Epithelial cell of esophagus (primary cell): ENCODE measurements at places on chromosomes 5 and 9.
A peak's percentile ranks its signal among the peaks of the same experiment; 100 is the strongest.

- peak; percentile 50 for DNase-seq
Measured at GRCh38 chr5:93607367-93608258, 24.6 kb downstream of the NR2F1 start.

DNA sequence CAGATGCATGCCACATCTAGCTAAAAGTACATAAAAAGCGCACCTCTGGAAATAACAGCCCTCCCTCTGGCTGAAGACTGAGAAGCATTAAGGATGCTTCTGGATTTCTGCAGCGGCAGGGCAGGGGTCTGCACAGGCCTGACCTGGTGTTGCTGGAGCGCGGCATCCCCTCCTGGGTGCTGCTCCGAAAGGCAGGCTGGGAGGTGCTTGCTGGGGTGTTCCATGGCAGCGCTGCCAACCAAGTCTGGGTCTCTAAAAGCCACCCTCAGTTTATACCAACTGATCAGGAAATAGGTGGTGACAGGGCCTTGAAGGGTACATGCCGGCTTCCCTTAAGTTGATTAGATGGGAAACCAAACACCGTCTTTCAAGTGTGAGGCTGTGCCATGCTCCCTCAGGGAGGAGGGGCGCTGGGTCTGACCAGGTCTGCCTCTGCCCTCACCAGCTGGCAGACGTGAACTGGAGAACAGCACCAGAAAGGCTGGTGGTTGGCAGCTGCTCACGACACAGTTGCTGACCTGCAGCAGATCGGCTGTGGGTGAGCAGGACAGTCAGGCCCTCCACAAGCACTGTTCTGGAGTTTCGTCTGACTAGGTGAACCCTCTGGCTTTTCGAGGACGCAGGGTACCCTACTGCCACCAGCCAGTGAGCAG is 81.6 kb downstream of the DAP start:
- no peak for DNase-seq

DNA sequence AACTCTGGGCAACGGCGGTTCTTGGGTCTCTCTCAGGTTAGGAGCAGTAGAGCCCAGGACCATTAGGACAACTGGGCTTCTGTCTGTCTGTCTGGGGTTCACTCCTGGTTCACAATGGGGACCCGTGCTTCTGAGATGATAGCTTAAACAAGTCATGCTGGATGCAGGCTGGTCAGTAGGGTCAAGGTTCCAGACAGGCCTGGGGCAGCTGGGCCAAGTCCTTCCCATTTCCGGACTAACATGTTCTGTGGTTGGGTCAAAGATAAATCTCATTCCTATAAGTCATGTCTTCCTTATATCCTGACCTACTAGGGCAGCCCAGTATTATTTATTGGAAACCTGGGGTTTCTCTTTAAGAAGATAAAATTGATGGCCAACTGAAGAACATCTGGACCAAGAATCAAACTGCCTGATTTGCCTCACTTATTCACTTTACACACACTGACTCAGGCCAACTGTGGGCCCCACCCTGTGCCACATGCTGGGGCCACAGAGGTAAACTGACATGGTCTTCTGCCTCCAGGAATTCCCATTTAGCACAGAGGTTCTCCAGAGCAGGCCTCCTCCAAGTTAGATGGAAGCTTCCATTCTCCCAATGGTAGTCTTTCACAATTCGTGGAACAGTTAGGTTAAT is 8.3 kb downstream of the HDHD3 start:
- DNase-seq, result no peak

DNA sequence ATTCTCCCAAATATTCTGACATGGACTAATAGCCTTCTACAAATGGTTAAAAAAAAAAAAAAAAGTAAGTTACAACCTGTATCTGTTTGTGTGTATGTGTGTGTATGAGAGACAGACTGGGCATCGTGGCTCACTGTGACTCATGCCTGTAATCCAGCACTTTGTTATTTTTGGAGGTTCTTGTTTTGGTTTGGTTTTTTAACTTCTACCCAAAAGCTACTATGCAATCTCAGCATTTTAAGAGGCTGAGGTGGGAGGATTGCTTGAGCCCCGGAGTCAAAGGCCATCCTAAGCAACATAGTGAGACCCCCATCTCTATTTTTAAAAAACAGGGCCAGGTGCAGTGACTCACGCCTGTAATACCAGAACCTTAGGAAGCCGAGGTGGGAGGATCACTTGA is 17.6 kb upstream of the HAVCR1 start:
- peak; percentile 13 for DNase-seq

DNA sequence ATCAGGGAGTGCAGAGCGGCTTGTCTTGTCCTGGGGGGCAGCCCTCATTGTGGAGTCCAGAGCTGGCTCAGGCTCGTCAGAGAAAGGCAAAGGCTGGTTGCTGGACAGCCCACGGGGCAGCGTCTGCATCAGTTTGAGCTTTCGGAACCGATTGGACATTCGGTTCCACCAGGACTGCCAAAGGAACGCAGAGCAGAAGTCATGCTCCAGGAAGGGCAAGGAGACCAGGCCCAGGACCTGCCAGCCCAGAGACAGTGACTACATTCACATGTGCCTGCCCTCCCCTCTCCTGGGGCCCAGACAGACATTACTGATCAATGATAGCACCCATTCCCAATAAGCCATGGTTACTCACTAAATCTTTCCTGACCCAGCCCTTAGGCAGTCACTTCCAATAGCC is 18.1 kb downstream of the ANKS6 start:
- no peak for DNase-seq

GRCh38 chr5:88680253-88681132 is 202.5 kb downstream of the MEF2C start:
- peak; percentile 52 for DNase-seq

DNA sequence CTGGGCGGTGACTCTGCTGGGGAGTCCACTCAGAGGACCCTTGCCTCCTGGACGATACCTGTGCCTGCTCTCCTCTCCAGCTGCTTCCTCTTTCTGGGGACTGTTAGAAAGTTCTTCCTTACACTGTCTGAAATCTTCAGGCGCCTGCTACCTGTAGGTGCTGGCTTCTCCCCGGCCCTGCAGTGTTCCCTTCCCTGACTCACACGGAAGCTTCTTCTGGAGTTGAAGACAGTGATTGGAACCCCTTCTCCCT is 562 bp downstream of the GSN start:
- peak; percentile 56 for DNase-seq

DNA sequence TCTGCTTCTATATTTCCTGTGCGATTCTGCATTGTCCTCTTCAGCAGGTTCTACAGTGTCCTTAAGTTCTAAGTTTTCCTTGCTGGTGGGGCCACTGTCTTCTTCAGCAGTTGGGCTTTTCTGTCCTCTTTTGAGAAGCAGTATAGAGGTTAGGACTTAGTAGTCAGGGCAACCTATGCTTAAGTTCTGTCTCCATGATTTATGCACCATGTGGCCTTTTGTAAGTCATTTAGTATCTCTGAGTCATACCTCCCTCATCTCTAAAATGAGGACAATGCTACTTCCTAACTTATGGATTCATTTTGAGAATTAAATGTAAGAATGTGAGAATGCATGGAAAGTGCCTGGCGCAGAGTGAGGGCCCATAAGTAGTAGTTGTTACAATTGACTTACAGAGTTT is 46.8 kb downstream of the GRIN3A start:
- DNase-seq, result no peak

DNA sequence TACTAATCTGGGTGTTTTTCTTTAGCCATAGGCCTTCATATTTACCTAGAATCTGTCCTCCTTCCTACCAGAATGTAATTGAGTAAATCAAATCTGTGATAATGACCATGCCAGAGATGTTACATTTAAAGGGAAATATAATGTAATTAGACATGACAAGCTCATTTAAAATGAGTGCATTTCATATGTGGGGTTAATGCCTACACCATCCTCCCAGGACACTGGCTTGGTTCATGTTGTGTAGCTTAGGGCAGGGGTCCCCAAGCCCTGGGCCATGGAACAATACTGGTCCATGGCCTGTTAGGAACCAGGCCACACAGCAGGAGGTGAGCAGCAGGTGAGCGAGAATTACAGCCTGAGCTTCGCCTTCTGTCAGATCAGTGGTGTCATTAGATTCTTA is 276.9 kb upstream of the DAP start:
- DNase-seq, result no peak

GRCh38 chr5:144308906-144309670 is 138.4 kb downstream of the KCTD16 start:
- no peak for DNase-seq

DNA sequence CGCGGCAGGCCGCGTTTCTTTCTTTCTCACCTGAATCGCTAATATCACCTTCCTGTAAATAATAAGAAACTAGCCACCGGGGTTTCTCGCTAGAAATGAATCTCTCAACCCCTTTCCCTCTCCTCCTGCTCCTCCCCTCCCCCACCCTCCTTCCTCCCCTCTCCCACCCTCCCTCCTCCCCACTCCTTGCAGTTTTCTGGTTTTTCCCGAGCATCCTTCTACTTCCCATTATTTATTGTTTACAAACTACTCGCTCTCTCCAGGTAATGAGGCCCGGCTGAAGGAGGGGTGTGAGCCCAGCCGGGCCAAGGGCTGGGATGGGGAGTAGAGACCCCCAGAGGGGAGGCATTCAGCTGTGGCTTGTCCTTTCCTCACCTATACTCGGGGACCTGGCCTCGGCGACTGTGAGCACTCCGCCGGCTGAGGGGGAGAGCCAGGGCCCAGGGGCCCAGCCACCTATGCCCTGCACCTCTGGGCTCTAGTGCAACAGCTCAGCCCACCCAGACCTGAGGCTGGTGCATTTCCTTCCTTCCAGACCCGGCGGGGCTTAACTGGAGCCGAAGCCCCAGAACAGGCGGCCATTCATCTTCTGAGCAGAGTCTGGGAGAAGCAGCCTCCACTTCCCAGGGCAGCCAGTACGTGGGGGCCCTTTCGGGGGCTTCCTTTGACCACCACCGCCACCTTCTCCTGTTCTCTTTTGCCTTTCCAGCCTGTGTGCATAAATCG is 2.1 kb upstream of the IRX4 start:
- DNase-seq, result peak; percentile 8

DNA sequence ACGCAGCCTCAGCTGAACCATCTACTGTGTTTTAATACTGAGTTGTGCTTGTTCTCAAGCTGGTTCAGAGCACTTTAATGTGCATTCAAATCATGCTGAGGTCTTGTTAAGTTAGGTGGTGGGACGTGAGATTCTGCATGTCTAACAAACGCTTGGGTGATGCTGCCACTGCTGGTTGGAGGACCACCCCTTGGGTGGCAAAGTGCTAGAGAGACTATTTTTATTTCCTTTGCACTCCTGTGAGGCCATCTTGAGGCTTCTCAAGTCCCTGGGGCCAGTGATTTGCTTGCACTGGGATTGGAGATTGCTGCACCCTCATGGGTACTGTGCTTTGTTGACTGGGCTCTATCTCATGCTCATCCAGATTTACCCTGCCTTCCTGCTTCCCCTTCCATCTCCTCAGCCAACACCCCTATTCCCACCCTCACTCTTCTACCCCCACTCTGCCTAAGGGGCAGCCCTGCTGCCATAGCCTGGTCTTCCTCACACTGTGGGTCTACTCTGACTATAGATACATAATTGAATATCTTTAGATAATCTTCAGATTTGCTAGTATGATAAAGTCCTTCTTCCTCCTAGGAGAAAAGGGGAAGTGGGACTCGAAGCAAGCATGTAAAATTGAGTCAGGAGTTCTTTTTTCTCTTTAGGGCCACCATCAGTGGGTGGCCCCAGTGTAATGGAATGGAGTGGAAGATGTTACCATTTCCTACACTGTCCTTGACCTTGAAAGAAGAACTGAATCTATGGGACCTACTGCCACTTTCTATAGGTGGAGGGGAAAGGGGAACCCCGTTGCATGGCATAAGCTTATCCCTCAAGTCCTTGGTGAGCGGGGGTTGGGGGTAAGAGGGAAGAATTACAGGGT is 45.1 kb upstream of the SUB1 start:
- DNase-seq, result no peak

GRCh38 chr5:81778642-81779041 is 27.7 kb upstream of the SSBP2 start:
- peak; percentile 58 for DNase-seq

GRCh38 chr5:93072831-93073459 is 508.1 kb downstream of the NR2F1-AS1 start:
- DNase-seq, result peak; percentile 66

DNA sequence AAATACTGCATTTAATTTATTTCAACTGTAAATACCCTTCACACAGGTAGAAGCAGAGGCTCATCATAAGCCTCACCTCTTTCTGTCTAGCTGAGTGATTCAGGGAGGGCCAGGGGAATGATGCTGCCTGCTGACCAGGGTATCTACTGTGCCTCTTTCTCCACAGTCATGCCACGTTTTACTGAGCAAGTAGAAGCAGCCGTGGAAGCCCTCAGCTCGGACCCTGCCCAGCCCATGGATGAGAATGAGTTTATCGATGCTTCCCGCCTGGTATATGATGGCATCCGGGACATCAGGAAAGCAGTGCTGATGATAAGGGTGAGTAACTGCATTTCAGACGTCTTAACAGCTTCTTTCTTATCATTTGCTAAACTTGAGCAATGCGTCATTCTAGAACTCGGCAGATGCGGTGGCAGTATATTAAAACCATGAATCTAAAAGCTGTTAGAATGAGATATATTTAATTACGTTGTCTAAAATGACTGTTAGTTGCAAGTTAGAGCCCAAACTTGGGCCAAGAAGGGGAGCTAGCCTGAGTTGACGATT is 50.0 kb upstream of the LRRTM2 start:
- no peak for DNase-seq

- DNase-seq, result peak; percentile 38
Measured at GRCh38 chr9:87067426-87067825, 120.1 kb upstream of the GAS1 start.

GRCh38 chr5:161851691-161852299 is 3.9 kb downstream of the GABRA1 start:
- peak; percentile 6 for DNase-seq

GRCh38 chr5:80191991-80192398 is 63.9 kb downstream of the SERINC5 start:
- DNase-seq, result no peak

DNA sequence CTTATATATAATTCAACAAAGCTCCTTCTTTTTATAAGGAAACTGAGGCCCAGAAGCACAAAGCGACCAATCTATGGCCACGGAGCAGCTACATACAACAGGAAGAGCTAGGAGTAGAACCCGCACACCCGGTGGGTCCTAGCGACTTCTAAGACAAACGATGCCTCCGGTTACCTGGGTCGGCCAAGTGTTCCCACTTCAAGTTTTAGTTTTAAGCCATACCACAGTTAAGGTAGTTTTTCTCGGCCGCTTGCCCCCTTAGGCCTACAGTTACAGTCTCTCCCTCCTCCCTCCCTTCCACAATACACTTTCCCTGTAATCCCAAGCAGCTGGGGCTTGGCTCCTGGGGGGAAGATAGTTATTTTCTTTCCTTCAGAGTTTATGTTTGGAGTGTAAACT is 533 bp downstream of the SREK1IP1 start:
- peak; percentile 38 for DNase-seq

DNA sequence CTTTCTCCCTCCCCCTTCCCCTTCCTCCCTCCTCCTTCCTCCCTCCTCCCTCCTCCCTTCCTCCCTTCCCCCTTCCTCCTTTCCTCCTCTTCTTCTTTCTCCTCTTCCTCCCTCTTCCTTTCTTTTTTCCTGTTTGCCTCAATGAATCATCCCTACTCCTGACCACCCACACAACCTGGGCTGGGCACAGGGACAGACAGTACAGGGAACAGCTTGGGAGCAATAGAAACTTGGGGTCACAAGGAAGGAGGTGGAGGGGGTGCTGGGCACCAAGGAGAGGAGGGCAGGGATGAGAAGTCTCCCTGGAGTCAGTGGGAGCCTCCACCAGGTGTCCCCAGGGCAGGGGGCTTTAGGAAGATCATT is 5.0 kb downstream of the TTC16 start:
- no peak for DNase-seq

GRCh38 chr5:32645246-32645645 is 59.9 kb downstream of the SUB1 start:
- DNase-seq, result no peak
